ENCODE measurements at places on chromosomes 11 and 22.
A peak's percentile ranks its signal among the peaks of the same experiment; 100 is the strongest.

- DNase-seq: peak; percentile 97
These were observed 18.9 kb upstream of the YPEL1 start for GRCh38 chr22:21754523-21754922.

- DNase-seq: no peak
These were observed 717.4 kb downstream of the DLG2 start for GRCh38 chr11:84909740-84910139.

DNA sequence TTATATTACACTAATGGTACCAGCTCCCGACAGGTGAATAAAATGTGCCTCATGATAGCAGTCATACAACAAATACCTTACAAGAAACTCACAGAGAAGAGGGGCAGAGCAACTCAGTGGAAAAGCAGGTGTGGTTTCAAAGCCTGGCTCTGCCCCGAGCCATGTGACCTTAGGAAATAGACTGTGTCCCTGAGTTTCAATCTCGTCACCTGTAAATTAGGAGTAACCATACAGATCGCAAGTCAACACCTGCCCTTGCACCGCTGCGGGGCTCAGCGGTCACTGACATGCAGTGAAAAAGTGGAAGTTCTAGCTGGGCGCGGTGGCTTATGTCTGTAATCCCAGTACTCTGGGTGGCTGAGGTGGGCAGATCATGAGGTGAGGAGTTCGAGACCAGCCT is 11.9 kb upstream of the MRTFA start:
- DNase-seq: no peak

- peak; percentile 18 for DNase-seq
These were observed 54.6 kb downstream of the MCM5 start for GRCh38 chr22:35454416-35455054.

GRCh38 chr22:49359076-49359475 is 468.6 kb downstream of the BRD1 start:
- DNase-seq: no peak

- no peak for DNase-seq
These were observed 3.3 kb upstream of the POLR2G start for GRCh38 chr11:62757846-62758788.

DNA sequence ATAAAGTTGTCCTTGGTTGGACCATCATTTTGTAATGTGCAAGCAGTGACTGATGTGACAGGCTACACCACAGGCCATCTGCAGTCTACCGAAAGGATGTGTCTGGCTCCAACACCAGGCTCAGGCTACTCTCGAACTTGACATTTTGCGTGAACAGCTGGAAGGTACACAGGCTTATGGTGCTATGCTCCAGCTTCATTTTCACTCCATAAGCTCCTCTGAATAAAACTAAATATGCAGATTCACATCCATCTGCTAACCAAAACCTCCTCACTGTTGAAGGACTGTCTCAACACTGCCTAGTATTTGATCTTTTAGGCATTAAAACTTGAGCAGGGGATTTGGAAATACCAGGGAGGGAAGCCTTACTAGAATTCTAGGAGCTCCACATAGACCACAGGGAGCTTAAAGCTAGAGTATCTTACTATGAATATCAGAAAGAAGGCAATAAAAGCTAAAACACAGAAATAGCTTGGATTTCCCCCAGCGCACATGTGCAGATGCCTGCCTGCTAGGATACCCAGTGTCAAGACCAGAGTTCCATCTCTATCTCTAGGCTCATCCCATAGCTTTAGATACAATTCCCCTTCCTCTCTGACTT is 383.9 kb upstream of the FAT3 start:
- DNase-seq: no peak

GRCh38 chr22:39674536-39674935 is 104.0 kb downstream of the CACNA1I start:
- no peak for DNase-seq

GRCh38 chr11:72230764-72231365 is 6.3 kb downstream of the INPPL1 start:
- no peak for DNase-seq

DNA sequence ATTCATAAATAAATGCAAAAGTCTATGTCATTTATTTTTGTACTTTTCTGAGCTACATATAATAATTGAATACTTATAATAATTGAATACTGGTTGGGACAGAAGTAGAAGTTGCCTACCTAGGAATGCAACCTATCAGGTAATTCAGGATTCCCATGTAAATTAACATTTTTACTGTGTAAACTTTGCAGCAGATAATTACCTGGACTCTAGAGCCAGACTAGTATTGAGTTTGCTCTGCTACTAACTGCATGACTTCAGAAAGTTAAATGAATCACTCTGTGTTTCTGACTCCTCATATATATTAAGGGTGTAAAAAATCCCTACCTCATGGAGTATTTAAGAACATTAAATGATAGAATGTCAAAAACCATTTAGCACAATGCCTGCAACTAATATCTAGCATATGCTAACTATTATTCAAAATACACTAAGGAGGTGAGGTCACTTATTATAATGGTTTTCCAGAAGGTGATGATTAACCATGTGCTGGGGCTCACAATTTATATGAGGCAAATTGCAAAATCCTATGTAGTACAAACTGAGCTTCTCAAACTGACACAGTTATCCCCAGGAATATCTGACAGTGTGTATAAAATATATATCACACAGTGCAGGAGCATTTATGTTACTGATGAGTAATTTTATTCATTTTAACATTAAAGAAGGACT is 138.1 kb upstream of the ANO3 start:
- DNase-seq: no peak

- no peak for DNase-seq
These were observed 126.2 kb upstream of the SERPIND1 start for GRCh38 chr22:20647586-20648305.

- DNase-seq: peak; percentile 15
These were observed 11.6 kb downstream of the MMP3 start for GRCh38 chr11:102831489-102832440.

DNA sequence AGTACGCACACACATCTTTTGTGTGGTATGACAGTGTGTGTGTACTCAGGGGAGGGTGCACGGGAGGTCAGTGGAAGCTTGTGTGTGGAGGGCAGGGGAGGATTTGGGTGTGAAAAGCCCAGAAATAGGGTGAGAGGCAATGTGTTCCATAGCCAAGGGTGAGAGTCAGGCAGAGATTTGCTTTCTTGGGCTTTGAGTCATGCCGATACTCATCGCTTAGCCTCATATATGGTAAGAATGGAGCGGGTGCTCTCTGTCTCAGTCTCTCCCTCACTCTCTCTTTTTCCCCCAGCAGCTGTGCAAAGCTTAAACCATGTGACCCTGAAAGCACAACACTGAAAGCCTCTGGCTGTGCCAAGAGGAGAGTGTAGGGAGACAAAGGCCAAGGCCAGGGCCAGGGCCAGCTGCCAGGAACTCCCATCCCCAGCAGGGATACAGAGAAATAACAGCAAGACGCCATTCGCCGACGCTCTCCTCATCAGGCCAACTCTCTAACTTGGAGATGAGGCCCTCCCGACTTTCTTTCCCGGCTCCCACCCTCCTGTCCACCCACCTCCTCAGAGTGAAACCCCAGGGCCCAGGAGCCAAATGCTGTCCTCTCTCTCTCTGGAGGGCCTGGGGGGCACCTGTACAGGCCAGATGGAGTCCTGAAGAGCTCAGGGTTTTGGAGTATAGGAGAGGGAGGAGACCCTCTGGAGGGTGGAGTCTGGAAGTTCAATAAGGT is 20.3 kb upstream of the MICAL3 start:
- no peak for DNase-seq

DNA sequence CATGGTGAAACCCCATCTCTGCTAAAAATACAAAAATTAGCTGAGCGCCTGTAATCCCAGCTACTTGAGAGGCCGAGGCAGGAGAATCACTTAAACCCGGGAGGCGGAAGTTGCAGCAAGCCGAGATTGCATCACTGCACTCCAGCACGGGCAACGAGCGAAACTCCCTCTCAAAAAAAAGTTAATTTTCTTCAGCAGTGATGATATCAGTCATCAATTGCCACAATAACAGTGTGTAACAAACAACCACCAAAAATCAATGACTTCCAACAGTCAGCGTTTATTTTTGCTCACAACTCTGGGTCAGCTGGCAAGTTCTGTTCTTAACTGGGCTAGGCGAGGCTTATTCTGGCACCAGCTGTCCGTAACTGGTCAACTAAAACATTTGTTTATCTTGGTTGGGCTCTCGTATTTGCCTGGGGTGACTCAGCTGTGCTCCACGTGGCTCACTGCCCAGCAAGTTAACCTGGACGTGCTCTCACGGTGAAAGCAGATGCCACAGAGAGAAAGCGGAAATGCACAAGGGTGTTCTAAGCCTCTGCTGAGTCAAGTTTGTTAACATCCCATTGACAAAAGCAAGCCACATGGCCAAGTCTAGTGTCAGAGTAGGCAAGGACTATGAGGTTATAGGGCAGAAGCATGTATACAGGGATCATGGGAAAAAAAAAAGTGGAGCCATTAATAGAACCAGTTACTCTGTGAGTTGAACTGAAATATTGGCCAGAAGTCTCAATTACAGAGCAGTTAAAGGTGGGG is 52.1 kb downstream of the LHFPL7 start:
- DNase-seq: no peak

GRCh38 chr11:64233913-64234586 is at the start of gene VEGFB:
Gene VEGFB, plus strand, starts transcription at chr11:64234584. Its CDS starts 250 bp downstream, at chr11:64234834.
- DNase-seq: peak; percentile 72

DNA sequence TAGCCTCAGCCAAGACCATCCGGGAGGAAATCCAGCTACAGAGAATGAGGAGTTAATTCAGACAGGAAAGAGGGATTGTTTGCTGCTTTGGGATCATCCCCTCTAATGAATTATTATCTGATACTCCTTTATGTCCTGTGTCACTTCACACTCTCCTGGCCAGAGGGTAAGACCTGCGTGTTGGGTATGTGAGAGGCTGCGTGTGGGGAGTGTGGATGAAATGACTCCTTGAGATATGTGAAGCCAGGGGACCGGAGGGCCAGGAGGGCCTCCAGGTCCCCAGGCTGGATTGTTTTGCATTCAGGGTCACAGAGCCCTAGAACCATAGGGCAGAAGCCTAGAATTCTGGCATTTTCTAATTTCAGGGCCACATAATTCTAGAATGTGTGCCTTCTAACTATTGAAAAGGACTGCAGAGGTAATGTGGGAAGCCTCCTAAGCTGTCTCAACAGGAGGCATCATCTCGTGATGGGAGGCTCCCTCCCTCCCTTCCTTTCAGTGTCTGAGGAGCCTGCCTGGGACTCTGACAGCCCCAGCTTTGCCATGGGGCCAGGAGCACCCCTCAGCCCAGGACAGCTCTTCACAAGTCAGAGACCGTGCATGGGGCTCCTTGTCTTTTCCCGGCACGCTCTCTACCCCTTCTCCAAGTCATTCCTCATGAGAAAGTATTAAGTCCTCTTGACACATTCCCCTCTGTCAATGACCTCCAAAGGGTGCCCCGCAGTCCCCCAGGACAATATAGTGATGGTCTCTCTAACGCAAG is 3.7 kb downstream of the TPBGL start:
- DNase-seq: no peak

GRCh38 chr22:30806391-30806861 is 111.8 kb downstream of the OSBP2 start:
- no peak for DNase-seq

GRCh38 chr22:41598081-41598480 is 8.4 kb upstream of the PMM1 start:
- DNase-seq: no peak

DNA sequence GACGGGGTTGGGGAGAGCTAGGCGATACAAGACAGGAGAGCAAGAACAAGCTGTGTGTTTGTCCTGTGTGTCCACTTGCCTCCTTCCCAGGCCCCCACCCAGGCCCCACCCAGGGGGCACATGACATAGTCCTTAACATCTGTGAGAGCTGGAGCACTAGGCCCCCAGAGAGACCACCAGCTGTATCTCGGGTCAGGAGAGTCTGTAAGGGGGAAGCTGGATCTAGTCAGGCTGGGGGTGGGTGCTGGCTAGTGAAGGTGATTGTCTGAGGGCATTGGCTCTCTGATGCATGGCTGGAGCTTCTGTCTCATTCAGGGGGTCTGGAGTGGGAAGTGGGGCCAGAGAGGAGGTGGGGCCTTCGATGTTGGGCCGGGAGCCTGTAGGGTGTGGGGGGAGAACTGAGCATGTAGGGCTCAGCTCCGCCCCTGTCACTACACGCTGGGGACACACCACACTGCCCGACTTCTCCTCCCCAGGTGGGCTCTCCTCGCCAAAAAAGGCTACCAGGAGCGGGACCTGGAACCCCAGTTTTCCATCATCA is 571 bp downstream of the P2RX6 start:
- DNase-seq: no peak

GRCh38 chr11:127110542-127110941 is 110.0 kb upstream of the KIRREL3 start:
- peak; percentile 2 for DNase-seq

- DNase-seq: no peak
These were observed 22.1 kb upstream of the BDNF start for GRCh38 chr11:27722117-27722952.

DNA sequence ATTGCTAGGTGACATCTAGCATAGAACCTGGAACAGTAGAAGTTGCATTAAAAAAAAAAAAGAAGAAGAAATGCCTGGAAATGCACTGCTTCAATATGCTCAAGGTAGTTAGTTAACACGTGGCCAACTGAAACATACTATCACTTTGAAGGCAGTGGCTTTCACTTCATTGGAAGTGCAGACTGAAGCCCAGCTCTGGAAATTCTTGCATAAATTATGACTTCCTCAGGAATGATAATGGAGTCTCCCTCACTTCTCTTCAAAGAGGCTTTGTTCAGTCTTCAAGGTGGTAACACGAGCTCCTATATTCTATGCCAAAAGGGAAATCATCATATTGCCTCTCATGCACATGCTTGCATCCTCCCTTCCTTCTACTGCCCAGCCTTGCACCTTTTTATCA is 715.9 kb upstream of the API5 start:
- no peak for DNase-seq

GRCh38 chr11:130894322-130895025 is 21.8 kb downstream of the SNX19 start:
- peak; percentile 87 for DNase-seq

- DNase-seq: peak; percentile 85
These were observed 51.5 kb upstream of the GAL start for GRCh38 chr11:68632802-68633201.

GRCh38 chr11:35042913-35043312 is 96.1 kb upstream of the CD44 start:
- no peak for DNase-seq

DNA sequence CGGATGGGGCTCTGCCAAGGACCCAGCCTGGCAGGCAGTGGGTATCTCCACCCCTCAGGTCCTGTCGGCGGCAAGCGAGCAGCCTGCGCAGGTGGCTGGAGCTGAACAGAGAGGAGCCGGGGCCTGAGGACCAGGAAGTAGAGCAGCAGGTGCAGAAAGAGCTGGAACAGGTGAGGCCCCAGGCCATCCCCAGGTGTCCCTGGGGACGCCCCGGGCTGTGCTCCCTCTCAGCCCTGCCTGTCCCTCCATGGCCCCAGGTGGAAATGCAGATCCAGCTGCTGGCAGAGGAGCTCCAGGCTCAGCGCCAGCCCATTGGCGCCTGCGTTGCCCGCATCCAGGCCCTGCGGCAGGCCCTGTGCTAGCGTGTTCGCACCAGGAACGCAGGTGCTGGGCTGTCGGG is 44.0 kb downstream of the PISD start:
- DNase-seq: no peak
